Thymus (tissue), 14 donors: ENCODE measurements at places on chromosomes 7 and 10.
A peak's percentile ranks its signal among the peaks of the same experiment; 100 is the strongest.

DNA sequence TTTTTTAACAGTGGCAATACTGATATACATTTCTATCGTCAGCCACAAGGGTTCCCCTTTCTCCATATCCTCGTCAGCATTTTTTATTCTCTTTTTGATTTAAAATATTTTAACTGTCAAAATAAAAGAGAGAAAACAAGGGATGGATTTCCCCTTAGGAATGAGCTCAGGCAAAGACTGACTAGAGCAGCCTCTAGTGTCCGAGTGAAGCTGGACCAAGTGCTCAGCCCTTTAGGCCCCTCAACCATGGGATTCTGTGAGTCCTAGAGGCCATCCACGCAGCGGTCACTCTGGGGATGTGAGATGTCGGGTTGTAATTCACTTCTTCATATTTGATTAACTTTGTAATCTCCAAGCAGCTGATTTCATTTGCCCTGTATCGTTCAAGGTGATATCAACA is 137.4 kb upstream of the RNF32 start:
- DNase-seq, result no peak

GRCh38 chr10:25068152-25069058 is 52.0 kb downstream of the THNSL1 start:
- no peak for DNase-seq

DNA sequence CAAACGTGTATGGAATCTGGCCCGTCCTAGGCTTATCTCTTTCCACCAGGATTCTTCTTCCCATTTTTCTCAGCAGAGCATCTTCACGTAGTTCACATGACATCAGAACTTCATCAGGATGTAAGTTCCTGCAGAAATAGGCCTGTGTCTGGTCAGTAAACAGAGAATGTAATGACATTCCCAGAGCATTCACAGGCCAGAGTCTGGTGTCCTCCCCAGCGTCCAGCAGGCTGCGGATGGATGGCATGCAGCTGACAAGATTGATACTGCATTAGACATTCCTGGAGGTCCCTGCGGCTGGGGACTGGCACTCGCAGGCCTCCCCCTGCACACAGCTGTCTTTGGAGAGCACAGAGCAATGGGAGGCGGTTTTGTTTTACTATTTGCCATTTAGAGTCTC is 28.7 kb downstream of the MGMT start:
- no peak for DNase-seq

- no peak for DNase-seq
Observed at GRCh38 chr10:15898046-15898445, 37.7 kb upstream of the MINDY3 start.

GRCh38 chr7:140512317-140513000 is 33.2 kb upstream of the MKRN1 start:
- no peak for DNase-seq

DNA sequence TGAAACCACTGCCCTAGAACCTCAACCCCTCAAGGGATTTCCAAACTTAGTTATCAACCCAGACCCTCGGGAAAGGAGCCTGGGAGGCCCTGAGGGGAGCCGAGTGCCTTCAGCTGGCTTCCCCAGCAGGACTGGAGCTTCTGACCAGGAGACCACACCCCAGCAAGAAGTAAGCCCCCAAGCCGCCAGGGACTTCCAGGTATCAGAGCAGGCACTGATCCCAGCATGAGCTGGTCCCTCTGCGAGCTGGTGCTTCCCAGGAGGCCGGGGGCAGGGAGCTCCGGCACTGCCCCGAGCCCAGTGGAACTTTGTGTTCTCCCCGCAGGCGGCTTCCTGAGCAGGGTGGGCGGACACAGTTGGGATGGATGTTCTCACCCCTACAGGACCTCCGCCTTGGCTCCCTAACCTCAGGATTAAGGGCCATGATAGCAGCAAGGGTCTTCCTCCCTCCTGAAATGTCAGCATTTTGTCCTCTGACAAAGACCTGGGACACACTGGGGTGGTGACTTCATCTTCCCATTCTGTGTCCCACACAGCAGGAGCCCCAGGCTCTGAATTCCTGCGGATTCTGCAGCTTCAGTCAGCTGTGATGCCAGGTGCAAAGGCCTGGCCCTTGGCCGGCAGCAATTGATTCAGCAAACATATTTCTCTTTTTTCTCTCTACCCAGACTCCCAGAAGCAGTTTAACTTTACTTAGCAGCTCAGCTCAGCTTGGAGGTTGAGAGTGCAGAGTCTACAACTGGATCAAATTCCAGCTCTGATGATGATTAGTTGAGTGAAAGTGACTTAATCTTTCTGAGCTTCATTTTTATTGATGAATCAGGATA is 11.6 kb downstream of the ATP6V0E2 start:
- DNase-seq, result no peak

- no peak for DNase-seq
Observed at GRCh38 chr10:126854726-126855495, 50.3 kb upstream of the DOCK1 start.

GRCh38 chr7:28408960-28409715 is 3.2 kb upstream of the CREB5 start:
- peak; percentile 58 for DNase-seq

- no peak for DNase-seq
Observed at GRCh38 chr10:62779487-62780248, 24.9 kb upstream of the ADO start.

- DNase-seq, result no peak
Observed at GRCh38 chr7:36279200-36279925, 110.3 kb upstream of the ANLN start.

DNA sequence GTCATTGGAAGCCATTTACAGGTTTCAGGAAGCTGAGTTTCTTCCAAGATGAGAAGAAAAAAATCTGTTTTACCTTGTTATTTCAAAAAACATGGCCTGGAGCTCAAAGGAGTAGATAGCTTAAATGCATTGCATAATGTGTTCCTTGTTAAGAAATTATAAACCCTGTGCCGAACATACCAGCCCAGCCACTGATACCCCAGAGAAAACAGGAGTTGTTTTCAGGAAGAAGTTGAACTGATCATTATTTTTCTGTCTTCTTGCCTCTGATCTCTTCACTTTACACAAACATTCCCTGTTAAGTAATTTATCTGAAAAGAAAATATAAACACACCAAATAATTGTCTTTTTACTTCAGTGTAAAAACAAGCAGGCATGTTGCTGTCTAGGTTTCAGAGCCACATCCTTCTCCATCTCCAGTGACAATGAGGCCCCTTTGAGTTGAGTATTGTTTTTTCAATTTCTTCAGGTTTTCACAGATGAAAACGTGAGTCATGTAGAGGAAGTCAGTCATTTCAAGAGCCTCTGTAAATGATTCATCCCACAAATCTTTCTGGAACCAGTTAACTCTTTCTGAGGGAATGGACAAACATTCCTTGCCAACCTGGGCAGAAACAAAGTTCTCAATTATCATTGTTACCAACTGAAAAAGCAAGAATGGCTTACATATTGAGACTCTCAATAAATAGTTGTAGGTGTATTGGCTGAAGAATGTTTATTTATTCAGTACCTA is 244.2 kb downstream of the IPMK start:
- no peak for DNase-seq

DNA sequence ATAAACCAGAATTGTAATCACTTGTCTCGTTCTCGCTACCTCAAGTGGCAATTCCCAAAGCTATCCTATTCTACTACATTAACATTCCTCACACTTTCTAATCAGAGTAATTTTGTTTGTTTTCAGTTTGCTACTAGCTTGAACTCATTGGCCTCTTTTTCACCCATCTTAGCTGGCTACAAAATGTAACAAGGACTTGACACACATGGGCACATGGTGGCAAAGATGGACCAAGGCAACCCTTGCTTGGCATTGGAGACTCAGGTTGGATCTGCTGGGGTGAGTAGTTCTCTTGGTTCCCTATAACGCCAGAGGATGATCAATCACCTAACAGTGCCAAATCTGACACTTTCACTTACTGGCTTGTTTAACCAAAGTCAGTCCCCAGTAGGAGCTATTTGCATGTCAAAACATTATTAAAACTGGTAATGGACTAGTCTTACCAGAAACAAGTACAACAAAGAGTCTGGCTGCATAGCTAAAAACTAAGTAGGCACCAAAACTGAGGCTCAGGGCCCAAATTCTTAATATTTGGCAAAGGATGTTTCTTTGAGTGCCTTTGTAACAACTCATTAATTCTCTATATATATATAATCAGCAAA is 1.9 kb downstream of the USP6NL start:
- DNase-seq, result no peak

- no peak for DNase-seq
Observed at GRCh38 chr10:10803278-10803677, 214.4 kb upstream of the CELF2 start.

DNA sequence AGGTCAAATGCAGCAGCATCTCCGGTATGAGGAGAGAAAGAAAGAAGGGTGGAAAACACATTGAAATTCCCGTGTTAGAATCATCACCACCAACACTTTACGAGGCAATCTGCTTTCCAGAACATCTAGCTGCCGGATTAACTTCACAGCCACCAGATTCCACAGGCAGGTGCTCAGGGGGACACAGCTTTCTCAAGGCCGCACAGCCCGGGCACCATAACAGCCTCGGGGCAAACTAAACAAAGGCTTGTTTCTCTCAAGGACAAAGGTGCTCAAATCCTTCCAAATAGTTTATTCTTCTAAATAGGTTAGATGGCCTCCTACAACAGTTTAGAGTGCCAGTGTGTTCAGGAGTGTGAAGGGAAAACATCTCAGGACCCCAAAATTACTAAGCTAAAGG is 156.3 kb downstream of the DIP2C start:
- DNase-seq, result no peak

DNA sequence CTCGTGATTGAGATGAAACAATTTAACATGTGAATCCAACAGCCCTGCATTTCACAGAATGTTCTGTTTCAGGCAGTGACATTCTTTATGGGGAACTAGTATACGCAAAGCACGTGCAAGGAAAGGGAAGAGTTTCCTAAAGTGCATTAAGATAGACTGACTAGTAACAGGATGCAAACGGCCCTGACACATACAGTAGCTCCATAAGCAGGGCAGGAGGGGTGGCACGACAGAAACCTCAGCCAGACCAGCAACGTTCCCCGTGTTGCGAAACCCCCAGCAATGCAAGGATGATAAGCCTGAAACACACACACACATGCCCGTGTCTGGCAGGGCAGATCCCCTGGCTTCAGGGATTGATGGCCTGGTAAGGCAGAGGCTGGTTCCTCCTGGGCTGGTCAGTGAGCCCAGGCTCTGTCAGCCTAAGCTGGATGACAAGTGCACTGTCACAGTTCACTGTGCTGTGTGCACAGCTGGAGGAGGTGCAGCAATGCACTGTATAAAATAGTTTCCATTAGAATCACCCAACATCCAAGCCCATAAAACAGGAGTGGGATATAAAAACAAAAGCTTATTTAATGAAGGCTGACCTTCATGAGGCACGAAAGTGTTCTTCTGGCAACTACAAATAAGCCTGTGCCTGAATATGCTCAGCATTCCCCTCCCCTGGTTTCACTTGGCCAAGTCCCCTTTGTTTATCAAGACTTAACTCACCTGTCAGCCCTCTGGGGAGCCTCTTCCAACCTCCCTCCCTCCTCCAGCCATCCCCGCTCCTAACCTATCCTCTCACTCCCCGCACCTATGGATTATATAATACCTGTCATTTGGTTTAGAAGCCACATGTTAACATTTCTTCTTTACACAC is 88.8 kb downstream of the GSAP start:
- no peak for DNase-seq

DNA sequence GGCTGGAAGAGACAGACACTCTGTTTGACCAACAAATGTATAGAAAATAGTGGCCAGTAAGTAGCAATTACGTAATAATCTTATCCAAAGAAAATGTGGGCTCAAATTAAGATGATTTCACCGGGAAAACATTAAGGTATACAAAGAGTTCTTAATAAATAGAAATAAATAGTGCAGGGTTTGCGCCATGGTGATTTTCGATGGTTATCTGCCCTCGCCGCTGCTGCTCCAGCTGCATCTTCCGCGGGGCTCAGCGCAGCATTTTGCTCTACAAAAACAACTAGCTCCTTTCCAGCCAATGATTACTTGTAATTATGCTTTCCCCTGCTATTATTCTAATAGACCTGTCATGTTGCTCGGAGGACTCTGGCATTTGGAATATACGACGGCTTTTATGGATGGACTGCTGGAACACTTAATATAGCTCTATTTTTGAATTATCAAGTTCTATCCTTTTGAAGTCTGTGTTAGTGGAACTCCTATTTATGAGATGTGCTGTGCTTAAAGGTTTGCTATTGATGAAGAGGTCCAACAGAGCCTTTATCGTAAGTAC is 103.8 kb downstream of the BUB3 start:
- DNase-seq, result no peak

- no peak for DNase-seq
Observed at GRCh38 chr10:115001506-115002381, 63.7 kb downstream of the TRUB1 start.

DNA sequence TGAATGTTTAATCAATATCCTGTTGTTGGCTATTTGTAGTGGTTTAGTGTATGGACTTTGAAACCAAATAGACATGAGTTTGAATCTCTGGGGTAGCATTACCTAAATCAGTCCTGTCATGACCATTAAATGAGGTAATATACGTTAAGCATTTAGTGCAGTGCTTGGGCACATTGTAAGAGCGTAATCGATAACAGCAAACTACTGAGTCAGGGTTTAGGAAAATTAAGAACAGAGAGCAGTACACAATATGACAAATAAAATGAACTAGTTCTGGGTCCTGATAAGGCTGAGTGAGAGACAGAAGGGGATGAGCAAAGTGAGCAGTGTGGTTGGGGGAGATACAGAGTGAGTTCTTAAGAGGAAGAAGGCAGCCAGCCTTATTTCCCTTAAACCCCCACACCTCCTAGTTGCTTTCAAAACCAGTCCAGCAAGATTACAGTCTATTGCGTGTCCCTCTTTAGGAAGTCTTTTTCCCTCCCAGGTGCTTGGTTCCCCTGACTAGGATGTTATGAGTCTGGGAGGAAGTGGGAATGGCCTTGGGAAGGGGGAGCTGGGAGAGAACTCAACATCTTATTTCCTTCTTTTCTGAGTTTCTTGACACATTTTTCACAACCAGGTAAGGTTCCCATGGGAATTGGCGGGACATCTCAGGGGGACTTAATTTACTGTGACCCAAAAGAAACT is 171.0 kb downstream of the SND1 start:
- DNase-seq, result no peak

DNA sequence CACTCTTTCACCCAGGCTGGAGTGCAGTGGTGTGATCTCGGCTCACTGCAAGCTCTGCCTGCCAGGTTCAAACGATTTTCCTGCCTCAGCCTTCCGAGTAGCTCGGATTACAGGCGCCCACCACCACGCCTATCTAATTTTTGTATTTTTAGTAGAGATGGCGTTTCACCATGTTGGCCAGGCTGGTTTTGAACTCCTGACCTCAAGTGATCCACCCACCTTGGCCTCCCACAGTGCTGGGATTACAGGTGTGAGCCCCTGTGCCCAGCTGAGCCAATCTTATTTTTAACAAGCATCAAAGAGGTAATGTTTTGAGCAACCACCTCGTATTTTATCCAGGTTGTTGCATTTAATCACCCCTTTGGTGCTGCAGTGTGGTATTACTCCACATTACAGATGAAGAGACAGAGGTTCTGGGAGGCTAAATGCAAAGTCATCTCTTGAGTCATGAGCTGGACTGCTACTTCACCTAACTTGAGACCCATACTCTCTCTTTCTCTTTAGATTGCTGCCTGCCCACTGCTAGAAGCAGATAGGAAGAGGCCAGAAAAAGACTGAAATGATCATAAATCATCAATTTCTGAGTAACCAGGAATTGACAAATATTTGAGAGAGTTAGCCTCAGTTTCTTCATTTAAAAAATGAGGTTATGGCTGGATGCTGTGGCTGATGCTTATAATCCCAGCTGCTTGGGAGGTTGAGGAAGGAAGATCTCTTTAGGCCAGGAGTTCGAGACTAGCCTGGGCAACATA is 116.2 kb downstream of the CAMK1D start:
- no peak for DNase-seq

GRCh38 chr7:42603496-42603895 is 308.4 kb downstream of the C7orf25 start:
- no peak for DNase-seq
